ENCODE measurements at places on chromosomes 5 and 9.

- DNase-seq: no peak
Observed at GRCh38 chr9:68974901-68975300, 39.0 kb downstream of the PRKACG start.

- DNase-seq: no peak
Observed at GRCh38 chr5:8857051-8857450, 688.8 kb downstream of the SEMA5A start.

- DNase-seq: no peak
Observed at GRCh38 chr9:99272836-99273235, 50.8 kb downstream of the SEC61B start.

- DNase-seq: no peak
Observed at GRCh38 chr5:168114444-168115017, 176.9 kb upstream of the WWC1 start.

- DNase-seq: no peak
Observed at GRCh38 chr9:77402286-77402685, 225.0 kb downstream of the VPS13A start.

- DNase-seq: no peak
Observed at GRCh38 chr9:93619272-93619775, 42.9 kb downstream of the PHF2 start.

Measured in immature natural killer cell (primary cell).